ENCODE measurements at places on chromosomes 6 and 20.

DNA sequence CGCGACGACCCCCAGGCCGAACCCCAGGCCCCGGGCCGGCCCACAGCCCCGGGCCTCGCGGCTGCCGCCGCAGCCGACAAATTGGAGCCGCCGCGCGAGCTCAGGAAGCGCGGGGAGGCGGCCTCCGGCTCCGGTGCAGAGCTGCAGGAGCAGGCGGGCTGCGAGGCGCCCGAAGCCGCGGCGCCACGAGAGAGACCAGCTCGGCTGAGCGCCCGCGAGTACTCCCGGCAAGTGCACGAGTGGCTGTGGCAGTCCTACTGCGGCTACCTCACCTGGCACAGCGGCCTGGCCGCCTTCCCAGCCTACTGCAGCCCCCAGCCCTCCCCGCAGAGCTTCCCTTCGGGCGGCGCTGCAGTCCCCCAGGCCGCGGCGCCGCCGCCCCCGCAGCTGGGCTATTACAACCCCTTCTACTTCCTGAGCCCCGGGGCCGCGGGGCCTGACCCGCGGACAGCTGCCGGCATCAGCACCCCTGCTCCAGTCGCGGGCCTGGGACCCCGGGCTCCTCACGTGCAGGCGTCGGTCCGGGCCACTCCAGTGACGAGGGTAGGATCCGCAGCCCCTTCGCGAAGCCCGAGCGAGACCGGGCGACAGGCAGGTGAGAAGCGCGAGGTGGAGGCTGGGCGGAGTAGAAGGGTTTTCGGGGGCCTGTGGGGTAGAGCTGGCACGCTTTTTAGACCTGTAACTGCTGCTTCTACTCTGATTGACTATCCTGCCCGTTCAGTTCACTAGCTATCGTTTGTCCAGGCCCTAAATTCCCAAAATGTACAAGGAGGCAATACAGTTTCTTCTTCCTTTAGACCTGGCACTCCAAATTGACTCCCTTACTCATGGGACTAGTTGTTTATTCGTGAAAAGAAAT is 654 bp downstream of the FAM8A1 start:
- no peak for DNase-seq

- no peak for DNase-seq
Measured at GRCh38 chr6:75758061-75758460, 9.0 kb downstream of the MYO6 start.

- no peak for DNase-seq
Measured at GRCh38 chr20:31682927-31683326, 39.7 kb downstream of the BCL2L1 start.

DNA sequence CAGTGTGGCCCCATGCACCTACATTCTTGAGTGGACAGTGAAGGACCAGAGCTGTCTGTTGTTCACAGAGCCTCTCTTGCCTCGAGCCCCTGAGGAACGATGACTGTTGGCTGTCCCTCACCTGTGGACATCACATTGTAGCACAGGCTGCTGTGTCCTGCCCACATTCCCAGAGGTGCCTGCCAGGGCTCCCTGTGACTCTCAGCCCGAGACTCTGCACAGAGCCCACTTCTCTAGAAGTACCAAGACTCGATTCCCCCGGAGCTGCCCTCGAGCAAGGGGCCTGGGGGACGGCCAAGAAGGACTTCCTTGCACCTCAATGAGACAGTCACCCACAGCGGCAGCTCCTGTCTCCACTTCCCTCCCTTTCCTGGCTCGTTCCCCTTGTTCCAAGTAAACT is 28.6 kb upstream of the DLGAP4 start:
- no peak for DNase-seq

DNA sequence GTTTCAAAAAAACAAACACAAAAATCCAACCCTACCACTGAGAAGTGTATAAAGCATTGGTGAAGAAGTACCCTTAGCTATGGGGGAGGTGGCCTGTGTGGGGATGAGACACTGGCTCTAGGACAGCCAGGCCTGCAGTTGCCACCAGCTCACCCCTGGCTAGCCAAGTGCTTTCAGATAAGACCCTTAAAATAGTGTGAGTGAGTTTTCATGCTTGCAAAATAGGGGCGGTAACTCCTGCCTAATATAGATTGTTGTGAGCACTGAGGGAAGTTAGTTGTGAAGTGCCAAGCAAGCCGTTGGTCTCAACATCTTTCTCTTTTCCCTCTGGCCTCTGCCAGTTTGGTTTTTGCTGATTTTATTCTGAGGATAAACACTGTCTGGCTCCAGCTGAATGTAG is 11.3 kb downstream of the PPP1R3G start:
- no peak for DNase-seq

Measured in activated T-helper 1 cell treated with anti-CD3 and anti-CD28 coated beads, Interleukin-2, amount 50 U/mL, for 16 hours (primary cell).